ENCODE measurements at places on chromosomes 7 and 10.

DNA sequence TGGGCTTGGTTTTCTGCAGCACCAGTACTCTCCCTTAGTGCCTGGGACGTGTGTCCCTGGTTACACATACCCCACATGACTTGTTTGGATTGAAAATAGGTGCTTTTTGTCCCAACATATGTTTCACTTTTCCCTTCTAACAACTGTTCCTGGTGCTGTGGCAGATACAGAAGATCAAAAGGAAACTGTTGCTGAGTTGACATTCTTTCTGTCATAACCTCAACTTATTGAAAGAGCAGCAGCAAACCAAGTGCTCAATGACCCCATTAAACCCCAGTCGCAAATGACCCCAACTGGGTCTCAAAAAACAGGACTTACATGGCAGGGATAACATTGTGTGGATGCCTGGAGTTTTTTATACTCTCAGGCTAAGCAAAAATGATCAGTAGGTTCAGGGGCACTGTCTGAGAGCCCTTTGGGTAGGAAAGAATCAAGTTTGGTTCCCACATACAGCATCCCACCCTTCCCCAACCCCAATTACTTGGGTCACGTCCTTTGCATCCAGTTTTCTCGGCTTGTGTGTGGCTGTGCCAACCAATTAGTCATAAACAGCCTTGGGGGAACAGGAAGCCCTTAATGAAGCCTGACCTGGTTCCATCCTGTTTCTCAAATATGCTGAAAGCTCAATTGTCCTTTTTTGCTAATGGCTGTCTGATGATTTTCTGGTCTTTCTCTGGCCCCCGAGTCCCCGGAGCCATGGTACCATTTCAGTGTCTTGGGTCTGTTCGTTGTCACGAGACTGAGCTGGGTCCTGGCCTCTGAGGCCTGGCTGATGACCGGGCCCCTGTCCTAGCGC lies 4.9 kb downstream of the HKDC1 start:
- DNase-seq, result no peak

DNA sequence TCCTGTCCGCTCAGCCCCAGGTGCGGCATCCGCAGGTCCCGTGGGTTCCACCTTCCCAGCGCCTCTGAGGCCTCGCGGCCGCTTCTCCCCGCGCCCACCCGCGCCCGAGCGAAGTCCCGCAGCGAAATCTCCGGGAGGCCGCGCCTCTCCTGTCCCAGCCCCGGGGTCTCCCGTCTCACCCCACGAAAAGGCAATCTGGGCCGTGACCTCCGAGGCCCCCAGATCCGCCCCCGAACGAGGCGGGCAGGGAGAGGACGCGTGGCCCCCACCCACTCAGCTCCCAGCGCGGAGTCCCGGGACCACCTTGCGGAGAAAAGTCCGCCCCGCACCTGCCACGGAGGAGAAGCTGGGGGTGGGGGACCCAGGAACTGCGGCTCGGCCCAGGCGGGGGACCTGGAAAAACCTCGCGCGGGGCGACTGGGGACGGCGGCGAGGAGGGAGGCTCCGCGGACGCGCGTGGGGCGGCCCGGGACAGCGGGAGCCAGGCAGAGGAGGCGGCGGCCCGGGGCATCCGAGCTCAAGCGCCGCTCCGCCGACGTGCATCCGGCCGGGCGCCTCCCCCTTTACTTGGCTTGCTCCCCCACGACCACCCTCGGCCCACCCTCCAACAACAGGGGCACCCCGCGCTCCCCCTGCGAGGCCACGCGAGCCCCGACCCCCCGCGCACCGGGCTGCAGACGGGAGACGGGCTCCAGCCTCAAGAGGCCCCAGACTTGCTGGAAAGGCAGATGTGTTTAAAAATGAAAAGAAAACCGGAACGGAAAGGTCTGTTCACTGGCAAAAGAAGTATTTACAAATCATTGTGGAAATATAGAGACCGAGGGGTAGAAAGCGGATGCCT lies 33.0 kb upstream of the RNF32 start:
- DNase-seq, result no peak

- DNase-seq, result no peak
Measured at GRCh38 chr10:86943316-86944030, 13.9 kb downstream of the MMRN2 start.

DNA sequence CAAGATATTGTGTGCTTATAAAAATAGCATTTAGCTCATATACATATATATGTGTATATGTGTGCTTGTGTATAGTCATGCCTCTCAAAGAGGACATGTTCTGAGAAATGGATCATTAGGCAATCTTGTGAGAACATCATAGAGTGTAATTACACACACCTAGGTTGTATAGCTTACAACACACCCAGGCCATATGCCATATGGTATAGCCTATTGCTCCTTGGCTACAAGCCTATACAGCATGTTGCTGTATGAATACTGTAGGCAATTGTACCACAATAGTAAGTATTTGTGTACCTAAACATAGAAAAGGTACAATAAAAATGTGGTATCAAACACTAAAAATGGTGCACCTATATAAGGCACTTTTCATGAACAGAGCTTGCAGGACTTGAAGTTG lies 1510.5 kb upstream of the LRRTM3 start:
- DNase-seq, result no peak

DNA sequence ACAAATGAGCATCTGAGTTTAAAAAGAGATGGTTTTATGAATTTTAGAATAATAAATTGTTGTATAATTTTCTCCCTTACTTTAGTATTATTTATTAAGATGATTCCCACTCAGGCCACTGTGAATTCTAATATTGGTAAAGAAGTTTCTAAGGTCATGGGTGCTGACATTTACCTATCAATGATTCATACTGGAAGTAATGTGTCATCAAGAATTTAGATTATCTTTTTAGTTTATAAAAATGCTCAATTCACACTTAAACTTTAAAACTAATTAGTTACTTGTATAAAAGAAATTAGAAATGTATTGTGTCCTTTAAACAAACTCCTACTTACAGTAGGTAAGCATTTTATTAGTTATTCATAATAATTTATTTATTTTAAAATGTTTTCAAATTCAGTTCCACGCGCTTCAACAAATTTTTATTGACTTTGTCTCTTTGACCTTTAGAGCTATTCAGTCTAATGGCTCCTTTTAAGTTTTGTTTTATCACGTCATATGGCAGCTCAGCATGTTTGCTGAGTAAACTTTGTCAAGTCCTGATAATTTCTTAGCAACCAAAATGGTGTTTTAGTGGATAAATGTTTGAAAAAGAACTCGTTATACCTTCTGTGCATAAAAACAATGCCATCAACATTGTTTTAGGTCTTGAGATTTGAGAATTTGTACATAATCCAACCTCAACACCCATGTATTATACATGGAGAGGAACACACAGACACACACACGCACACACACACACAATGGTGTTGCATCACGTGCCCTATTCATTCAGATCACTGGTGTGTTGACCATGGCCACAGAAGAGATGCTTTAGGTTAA lies 15.1 kb upstream of the MRC1 start:
- DNase-seq, result no peak

- DNase-seq, result no peak
Measured at GRCh38 chr7:29156907-29157452, 10.6 kb upstream of the CPVL start.

GRCh38 chr10:52314822-52315552 lies 906 bp downstream of the DKK1 start:
- no peak for DNase-seq

- no peak for DNase-seq
Measured at GRCh38 chr7:18777314-18777713, 281.8 kb downstream of the HDAC9 start.

GRCh38 chr7:107596881-107597581 lies 17.0 kb downstream of the BCAP29 start:
- DNase-seq, result no peak

- DNase-seq, result no peak
Measured at GRCh38 chr7:148091882-148092281, 498.7 kb upstream of the C7orf33 start.

DNA sequence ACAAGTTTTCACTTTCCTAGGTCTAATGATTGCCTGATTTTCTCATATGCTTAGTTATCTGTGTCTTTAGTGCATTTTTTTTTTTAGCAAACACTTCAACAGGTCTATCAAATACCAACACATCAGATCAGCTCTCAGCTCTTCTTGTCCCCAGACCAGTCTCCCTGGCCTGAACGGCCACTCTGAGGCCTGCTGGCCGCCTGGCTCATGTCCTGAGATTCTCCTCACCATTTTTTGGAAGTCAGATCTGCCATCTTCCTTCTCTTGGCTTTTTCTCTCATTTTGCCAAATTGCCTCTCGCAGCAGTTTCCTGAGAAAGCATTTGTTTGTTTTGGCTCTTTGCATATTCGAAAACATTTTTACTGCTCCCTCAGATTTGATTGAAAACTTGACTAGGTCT lies 29.3 kb downstream of the PPP2R2D start:
- no peak for DNase-seq

DNA sequence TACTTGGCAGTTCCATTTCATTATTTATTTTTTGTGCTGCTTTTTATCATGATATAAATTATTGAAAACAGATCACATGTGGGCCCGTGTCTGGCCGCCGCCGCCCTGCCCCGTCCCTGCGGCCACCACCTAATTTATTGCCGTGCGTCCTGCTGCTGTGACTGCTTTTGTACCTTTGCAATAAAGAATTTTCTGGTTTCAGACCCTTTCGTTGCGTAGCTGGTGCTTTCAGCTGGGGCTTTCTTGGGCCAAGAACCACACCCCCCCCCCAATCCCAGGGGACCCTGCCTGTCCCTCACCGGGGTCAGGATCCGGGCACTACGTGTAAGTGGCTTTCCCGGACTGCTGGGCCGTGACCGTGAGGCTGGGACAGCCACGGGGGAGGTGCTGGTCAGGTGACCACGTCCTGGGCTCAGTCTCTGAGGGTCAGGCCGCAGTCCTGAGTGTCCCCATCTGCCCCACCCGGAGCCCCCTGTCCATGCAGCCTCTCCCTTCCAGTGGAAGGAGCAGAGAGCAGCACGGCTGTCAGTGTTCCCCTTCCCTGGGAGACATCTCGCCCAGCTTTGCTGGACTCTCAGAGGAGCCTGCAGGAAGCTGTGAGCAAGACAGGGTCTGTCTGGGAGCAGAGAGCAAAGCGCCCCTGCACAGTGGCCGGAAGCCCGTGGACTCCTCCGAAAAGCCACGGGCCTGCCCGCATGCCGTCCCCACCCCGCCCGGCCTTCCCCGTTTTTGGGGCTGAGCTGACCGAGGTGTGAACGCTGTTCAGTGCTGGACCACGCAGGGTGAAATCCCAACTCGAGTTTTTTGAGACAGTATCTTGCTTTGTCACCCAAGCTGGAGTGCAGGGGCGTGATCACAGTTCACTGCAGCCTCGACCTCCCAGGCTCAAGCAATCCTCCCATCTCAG lies 12.6 kb downstream of the MAFK start:
- DNase-seq, result no peak

DNA sequence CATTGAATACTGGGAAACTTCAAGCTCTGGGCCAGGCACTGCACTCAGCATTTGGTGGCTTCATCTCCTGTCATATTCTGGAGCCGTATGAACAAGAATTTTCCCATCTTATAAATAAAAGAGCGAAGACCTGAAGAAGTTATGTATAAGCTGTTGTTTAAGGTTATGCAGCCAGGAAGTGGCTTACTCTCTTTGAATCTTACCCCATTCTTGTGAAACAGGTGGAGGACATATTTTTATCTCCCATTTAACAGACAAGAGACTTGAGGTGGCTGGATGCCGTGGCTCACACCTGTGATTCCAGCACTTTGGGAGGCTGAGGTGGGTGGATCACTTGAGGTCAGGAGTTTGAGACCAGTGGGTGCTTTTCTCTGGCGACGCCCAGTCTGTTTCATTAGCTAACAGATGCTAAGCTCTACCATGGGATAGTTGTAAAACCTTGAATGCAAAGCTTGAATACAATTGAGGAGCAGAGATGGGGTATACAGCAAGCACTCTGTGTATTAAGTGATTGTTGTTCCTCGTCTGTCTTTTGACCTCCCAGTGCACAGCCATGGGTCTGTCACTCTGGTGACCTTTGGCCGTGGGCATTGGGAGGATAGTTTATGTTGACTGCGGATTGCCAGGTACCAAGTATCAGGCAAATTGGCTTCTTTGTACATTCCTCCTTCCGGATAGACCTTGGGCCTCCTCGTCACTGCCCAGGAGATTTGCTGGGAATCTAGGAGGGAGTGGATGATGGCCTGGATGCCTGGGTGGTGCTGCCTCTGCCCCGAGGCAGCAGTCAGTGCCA lies 85.8 kb downstream of the GRK5 start:
- DNase-seq, result no peak

DNA sequence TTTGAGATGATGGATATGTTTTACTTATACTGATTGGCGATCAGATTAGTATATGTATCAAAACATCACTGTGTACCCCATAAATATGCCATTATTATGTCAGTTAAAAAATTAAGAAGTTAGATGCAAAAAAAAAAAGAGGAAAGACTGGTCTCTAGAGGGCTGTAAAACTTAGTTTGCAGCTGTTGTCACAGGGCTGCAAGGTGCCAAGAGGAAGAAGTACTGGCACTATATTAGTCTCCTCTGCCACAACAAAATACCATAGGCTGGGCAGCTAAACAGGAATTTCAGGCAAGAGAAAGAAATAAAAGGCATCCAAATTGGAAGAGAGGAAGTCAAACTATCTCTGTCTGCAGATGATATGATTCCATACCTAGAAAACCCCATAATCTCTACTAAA lies 177.8 kb upstream of the PLPP4 start:
- DNase-seq, result no peak

DNA sequence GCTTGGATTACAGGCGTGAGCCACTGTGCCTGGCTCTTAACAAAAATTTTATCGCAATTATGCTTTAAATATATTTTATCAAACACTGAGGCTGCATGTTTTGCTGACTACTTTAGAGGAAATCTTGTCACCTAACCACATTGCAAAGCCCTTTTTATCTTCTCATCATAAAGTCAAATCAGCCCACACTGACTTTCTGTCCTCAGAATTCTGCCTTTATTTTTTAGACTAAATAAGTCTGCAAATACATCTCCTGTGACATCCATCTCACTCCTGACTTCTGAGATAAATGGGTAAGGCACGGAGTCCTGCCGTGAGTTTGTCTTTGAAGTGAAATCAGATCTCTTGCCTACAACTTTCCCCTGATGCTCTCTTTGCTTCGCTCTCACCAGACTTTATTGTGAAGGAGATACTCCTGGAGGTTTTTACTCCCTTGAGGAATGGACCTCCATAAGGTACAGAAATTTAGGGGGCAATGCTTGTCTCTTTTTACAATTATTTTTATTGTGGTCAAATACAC lies 23.5 kb upstream of the UCMA start:
- DNase-seq, result no peak

GRCh38 chr7:43394441-43395130 lies 188.3 kb upstream of the STK17A start:
- no peak for DNase-seq

GRCh38 chr10:85377029-85377806 lies 989.4 kb downstream of the GRID1 start:
- no peak for DNase-seq

DNA sequence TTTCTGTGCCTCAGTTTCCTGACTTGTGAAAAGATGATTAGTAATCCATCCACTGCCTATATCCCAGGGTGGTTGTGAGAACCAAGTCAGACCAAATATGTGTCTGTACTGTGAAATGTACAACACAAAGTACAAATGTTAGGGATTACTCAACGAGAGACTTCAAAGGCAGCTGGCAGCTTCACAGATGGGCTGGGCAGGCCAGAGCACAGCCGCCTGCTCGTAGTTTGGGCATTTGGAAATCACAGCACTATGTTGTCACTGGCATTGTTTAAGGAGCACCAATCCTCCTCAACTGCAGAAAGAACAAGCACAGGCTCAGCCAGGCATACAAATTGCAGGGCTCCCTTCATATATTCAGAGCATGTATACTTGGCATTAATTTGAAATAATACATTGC lies 64.5 kb upstream of the C10orf90 start:
- no peak for DNase-seq

GRCh38 chr10:17993361-17993760 lies 41.6 kb downstream of the SLC39A12 start:
- DNase-seq, result no peak

Measured in activated naive CD8-positive, alpha-beta T cell treated with anti-CD3 and anti-CD28 coated beads, Interleukin-2, amount 50 U/mL, for 16 hours (primary cell).